ENCODE measurements at places on chromosomes 3 and 15.

DNA sequence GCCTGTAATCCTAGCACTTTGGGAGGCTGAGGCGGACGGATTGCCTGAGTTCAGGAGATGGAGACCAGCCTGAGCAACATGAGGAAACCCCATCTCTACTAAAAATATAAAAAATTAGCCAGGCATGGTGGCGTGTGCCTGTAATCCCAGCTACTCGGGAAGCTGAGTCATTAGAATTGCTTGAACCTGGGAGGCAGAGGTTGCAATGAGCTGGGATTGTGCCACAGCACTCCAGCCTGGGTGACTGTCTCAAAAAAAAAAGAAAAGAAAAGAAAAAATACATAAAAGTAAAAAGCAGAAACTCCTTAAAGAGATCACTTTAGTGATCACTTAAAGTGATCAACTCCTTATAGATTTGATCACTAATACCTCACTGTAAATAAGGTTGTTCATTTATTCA, 78.0 kb downstream of the GMPS start:
- no peak for DNase-seq

DNA sequence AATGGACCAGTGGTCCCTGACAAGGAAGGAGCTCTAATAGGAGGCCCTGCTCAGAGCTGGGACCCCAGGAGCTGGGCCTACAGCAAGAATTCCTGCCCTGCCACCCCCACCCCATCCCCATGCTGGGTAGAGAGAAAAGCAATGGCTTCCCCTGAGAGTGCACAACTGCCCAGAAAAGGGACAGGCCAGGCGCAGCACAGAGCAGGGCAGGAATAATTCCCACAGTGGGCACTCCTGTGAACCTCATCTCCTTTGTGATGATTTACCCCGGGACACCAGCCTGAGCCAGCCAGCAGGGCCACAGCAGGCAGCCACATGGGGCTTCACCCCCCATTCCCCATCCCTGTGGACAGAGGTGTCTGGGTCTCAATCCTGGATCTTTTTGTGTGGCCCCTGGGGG, 104.0 kb upstream of the IQSEC1 start:
- no peak for DNase-seq

- DNase-seq: no peak
Measured at GRCh38 chr3:32237670-32238452, 619 bp upstream of the CMTM8 start.

GRCh38 chr15:25671132-25671531, 192.0 kb downstream of the ATP10A start:
- DNase-seq: no peak

DNA sequence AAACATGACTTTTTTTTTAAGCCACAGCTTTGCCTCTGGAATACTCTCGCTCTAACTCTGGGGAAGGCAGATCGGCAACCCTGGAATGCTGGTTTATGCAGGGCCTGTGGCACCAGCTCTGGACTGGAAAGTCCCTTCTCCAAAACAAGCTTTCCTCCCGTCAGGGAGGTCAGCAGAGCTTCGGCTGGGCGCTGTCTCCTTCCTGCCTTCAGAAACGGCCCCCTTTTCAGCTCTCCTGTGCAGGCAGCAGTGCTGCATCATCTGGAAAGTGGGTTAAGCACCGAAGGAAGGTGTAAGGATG, 42.7 kb upstream of the SKOR1 start:
- no peak for DNase-seq

- no peak for DNase-seq
Measured at GRCh38 chr3:192372616-192373015, 354.7 kb downstream of the FGF12 start.

DNA sequence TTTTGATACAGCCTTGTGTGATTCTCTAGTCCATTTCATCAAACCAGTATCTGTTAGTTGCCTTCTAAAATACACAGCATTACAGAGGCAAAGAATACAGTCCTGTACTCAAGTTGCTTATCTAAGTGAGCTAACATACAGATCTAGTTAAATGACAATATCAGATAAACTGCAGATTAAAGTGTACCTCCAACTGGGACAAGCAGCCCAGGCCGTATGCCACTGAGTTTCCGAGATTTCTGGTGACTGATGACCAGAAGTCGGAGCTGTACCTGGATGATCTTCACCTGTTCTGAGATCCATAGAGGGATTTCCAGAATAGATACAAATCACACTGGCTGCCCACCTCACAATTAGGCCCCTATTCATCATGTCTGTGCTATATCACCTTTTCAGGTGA, 6.3 kb upstream of the TRIM59 start:
- no peak for DNase-seq

DNA sequence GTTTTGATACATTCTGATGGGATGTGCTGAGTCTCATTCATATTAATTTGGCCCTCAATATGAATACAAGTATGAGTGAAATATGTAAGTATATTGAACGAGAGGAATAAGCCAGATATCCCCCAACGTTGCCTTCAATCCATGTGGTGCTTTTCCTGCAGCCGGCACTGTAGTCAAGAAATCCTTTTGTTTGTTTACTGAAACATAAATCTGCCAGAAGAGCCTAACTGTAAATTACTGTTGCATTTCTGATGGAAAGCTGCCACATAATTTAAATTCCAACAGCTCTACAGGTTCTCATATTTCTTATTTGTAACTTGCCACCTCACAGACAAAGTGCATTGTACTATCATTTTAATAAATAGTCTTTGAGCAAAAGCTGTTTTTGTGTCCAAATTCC, 314.0 kb downstream of the KBTBD8 start:
- no peak for DNase-seq

DNA sequence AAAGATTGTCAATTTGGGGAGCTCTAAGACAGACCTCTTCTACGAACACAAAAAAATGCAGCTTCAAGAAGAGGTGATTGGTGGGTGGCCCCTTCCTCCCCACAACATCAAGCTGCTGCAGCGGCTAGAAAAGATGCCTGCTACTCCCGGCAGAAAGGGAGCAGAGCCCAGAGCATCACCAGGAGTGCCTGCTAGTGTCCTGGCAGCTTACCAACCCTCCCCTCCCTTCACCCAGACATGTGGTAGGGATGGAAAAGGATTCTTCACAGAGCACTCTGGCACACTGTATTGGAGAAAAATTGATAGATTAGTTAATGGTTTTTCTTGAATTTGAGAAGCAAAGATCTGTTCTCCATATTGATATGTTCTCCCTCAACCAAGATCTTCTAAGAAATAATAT, 10.8 kb downstream of the IP6K1 start:
- no peak for DNase-seq

DNA sequence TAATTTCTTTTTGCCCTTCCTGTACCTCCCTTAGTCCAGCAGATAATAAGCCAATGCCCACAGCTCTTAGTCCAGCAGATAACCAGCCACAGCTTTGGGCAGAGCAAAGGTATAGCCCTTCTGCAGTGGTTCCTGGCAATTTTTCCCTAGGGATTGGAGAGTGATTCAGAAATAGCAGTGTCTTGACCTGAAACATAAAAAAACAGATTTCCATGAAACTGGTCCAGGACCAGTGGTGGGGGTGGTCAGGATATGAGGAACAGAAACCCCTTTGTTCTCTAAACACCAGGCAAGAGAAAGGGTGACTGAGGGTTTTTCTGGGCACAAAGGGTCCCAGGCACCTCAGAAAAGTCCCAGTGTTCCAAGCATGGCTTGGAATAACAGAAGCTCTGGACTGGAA, 103.4 kb downstream of the ARRDC4 start:
- no peak for DNase-seq
